Activated effector memory CD4-positive, alpha-beta T cell treated with Interleukin-2 at 50 U/mL for 16 hours (primary cell): ENCODE measurements at places on chromosomes 4 and X.

GRCh38 chr4:78532046-78532445, 19.5 kb upstream of the ANXA3 start:
- DNase-seq, result no peak

DNA sequence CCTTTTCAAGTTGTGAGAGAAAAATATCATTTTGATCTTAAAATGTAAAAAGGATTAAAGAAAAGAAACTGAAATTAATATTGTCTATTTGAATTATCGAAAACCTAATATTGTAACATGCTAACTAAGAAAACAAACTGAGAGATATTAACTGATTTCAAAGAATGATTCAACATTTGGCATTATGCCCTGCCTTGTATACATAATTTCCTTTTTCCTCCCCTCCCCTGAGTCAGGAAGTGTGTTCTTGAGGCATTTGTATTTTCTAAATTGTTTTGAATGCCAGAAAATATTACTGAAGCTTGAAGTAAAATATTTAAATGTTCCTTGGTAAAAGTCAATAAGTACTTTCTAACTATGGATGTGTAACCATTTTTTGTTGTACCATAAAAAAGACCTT, 49.4 kb downstream of the RPS6KA3 start:
- no peak for DNase-seq

GRCh38 chr4:15963001-15963451, at the start of gene FGFBP2:
TSS of gene FGFBP2 (minus strand) at chr4:15963175. CDS start at chr4:15963129, 46 bp downstream.
- DNase-seq, result no peak

GRCh38 chr4:13570916-13571315, 26.6 kb upstream of the NKX3-2 start:
- DNase-seq, result no peak
